Stimulated activated CD4-positive, alpha-beta T cell treated with anti-CD3 and anti-CD28 coated beads, Interleukin-4, amount 100 ng/mL, for 24 hours (primary cell): ENCODE measurements at places on chromosomes 5 and 9.

GRCh38 chr5:140423609-140424008 lies 22.0 kb downstream of the ANKHD1 start:
- DNase-seq, result no peak

DNA sequence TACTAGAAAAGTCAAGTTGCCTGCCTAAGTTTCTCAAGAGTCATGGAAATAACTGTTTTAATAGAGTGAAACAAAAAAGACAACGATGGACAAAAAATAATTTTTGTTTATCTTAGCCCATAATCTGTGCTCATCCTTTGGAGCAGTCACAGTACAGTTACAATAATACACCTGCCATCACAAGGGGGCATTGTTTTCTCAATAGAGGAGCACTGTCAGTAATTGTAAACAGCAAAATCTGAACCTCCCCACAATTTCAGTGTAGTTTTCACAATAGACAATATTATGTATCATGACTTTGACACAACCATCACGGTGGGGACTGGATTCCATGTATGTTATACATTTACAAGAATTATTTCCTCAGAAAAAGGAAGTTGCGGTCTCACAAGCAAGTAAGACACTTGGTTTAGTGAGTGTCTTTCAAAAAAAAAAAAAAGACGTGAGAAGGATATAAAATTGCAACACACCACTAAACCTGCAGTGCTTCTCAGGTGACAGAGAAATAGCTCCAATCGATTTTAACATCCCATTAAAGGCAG lies 586.3 kb downstream of the PTPRD start:
- no peak for DNase-seq

- DNase-seq, result no peak
Observed at GRCh38 chr5:31364881-31365636, 166.8 kb downstream of the DROSHA start.

GRCh38 chr9:85042981-85043647 lies 373.6 kb downstream of the NTRK2 start:
- no peak for DNase-seq
